ENCODE measurements at places on chromosomes 3 and 15.

DNA sequence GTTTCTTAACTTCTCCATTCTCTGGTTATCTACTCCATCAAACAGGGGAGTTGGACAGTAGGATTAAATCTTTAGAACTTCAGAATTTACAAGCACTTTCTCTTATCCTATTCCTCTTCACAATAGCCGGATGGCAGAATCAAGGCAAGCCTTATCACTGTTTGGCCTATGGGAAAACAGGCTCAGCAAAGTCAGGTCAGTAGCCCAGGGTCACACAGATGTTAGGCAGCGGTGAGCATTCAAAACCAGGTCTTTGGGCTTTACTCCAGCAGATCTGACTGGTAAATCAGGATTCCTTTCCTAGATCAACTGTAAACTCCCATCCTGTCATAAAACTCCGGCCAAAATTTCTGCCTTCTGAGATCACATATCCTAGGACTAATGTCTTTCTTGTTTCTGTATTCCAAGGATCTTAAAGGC, 258.4 kb downstream of the OPA1 start:
- no peak for DNase-seq

GRCh38 chr15:20367093-20367492, 174.5 kb downstream of the GOLGA6L6 start:
- no peak for DNase-seq

- no peak for DNase-seq
Measured at GRCh38 chr3:88038566-88038965, 20.2 kb downstream of the CGGBP1 start.

DNA sequence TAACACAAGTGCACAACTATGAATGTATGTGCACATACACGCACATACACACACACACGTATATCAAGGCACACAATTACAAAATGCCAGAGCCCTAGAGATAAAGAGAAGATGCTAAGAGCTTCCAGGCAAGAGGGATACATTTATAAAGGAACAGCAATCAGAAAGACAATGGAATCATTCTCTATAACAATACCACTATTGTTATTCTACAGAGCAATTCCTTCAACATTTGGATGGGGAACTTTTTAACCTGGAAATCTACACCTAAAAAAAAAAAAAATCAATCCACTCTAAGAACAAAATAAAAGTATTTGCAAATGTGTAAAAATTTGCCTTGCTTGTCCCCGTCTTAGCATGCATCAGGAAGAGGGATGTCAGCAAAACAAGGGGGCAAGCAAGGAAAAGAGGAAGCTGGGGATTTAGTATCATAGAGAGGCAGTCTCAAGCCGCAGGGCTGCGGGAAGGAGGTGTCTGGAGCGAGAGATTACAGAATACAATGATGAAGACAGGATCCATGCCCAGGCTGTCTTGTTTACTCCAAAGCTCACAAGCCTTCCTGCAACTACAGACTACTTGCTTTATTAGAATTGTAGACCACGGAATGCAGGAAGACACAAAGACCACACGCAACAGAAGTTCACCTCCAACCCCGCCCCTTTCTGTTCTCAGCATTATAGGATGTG, 220.2 kb downstream of the NTRK3 start:
- DNase-seq: no peak

DNA sequence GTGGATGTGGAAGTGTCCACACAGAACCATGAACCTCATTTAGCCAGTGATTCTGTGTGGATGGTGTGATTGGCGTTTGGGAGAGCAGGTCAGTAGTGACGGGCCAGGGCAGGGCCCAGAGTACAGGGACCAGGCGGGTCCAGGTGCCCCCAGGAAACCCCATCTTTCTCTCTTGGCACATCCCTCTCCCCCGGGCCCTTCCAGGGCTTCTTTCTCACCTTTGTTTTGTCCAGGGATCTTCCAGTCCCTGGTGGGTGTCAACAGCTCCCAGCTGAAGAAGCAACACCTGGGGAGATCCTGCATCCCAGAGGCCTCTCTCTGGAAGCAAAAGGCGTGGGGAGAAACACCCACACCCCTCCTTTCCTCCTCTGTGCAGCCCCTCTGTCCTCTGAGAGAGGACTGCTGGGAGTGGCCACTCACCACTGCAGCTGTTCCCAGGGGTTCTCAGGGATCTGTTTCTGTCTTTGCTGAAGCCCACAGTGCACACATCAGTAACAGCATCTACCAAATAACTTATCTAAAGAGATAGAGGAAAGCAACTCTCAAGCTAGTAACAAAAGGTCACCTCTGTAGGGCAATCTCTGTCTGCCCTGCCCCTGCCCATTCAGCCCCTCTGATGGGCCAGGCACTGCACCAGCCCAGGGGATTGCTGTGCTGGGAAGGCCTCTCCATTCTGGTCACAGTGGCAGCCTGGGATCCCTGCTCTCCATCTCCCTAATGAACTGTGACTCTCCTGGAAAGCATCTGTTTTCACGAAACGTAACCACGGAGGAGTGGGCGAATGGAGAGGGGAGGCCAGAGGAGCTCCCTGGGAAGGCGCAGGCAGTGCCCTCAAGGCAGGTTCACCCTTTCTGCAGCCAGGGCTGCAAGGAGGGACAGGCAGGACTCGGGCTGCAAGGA, 98.3 kb upstream of the ALDH1A3 start:
- DNase-seq: no peak

DNA sequence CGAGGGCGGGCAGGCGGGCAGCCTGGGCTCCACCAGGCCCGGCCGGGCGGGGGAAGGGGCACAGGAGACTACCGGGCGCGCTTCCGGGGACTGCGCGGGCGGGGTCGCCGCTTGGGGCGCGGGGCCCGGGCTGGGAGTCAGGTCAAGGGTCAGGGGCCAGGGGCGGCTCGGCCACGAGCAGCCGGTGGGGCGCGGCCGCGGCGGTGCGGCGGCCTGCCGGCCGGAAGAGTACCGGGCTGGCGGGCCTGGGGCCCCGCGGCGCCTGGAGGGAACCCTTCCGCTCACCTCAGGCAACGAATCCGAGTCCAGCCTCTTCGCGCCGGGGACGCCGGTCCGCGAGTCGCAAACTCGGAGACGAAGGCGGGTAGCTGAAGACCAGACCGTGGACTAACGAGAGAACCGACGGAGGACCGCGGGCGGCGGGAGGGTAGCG, 225 bp downstream of the RHOA start:
- no peak for DNase-seq

- DNase-seq: no peak
Measured at GRCh38 chr3:23182996-23183513, 20.1 kb upstream of the UBE2E2 start.

DNA sequence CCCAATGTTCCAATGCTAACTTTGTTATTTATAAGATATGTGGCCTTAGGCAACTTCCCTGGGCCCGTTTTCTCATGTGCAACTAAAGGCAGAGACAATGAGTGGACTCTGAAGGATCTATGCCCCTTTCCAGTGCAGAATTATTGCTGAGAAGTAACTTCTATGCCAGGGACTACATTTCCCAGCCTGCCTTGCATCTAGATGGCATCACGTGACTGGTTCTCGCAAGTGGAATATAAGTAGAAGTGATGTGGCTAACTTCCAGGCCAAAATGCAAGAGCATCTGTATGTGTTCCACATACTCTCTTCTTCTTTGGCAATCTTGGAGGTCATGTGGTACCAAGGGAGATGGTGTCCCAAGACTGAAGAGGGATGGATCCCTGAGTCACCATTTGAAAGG, 674.4 kb downstream of the NTRK3 start:
- no peak for DNase-seq

GRCh38 chr3:107981471-107982111, 109.2 kb downstream of the CD47 start:
- DNase-seq: no peak

GRCh38 chr3:15964605-15965442, 167.0 kb upstream of the ANKRD28 start:
- DNase-seq: no peak

- DNase-seq: no peak
Measured at GRCh38 chr3:72275331-72275751, 490.4 kb upstream of the PROK2 start.

- DNase-seq: no peak
Measured at GRCh38 chr3:47664519-47664918, 85.9 kb upstream of the CSPG5 start.

- no peak for DNase-seq
Measured at GRCh38 chr3:25153136-25153535, 274.9 kb upstream of the RARB start.

DNA sequence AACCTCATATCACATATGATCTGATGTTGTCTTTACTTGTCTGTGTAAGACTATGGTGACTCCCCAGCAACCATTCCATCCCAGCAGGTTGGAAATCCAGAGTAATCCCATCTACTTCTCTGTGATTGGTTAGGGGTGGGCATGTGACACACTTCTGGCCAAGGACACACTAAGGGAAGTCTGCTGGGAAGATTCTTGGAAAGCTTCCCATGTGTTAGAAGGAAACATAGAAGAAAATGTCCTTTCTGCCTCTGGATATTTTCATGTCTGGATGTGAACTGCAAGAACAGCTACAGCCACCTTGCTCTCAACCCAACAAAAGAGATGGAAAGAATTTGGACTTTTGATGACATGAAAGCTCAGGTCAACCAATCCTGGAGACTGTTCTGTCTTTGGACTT, 2.6 kb upstream of the UBE2Q2 start:
- no peak for DNase-seq

Data from NCI-H1694 (cell line).